ENCODE measurements at places on chromosomes 5 and 9.

DNA sequence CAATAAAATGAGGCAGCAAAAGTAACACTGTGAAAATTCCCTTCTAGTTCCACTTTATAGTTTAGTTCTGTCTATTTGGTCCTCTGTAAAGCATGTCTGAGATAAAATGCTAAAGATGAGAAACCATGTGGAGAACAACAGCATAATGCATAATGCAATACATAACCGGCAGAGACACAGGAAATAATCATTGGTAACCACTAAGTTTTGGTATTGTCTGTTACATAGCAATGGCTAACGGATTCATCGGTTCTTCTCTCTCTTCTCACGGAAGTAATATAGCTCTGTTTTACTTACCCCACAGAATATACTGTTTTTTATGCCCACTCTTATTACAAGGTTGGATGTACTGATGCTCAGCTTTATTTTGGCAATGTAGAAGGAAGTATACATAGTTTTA, 158.9 kb downstream of the FAM174A start:
- DNase-seq, result no peak

DNA sequence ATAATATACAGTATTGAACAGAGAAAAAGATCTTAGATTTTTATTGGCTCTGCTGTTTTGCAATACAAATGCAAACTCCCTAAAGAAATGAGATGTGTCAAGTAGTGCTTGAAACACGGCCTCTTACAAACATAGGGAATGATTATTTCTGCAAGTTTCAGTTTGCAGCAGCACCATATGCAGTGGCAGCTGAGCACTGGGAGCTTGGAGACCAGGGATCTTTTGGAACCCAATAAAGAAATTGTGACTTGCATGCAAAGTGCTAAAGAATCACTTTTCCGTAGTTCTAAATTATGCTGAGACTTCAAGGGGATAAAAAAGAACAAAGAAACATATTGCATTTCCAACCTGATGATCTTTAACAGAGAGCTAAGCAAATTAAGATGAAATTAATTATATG, 674.6 kb upstream of the ZNF608 start:
- no peak for DNase-seq

DNA sequence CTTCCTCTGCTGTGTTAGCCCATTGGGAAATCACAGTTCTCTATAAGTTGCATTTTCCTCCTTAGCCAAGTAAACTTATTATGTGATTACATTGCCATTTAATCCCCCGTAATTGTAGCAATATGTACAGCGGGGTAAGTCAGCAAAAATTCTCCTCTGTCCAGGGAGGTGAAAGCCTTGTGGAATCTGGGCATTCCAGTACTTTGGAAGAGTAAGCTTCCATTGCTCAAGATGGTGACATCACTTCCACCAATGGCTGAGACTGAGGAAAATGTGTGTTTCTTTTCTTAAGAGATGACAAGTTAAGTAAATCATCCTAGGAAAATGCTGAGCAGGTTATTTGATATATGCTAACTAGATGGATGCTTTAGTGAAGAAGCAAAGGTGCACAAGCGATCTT, 436.7 kb downstream of the CETN3 start:
- DNase-seq, result no peak

DNA sequence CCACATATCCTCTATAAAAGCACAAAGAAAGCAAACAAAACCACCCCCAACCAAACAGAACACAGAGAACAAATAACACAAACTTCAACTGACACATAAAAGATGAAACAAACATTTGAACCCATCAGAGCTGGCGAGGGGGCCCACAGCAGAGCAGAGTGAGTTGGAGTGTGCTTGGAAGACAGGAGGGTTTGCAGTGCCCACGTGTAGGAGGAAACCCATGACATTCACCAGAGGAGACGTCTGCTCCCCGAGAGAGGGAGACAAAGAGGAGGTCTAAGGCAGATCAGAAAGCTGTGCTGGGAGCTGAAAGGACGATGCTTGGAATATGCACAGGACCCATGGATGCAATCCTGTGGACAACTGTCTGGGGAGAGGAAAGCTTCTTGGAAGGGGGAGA, 27.0 kb downstream of the MRPL36 start:
- DNase-seq, result no peak

GRCh38 chr5:10902145-10902544, 141.1 kb upstream of the DAP start:
- no peak for DNase-seq

GRCh38 chr5:154146409-154146808, 44.1 kb upstream of the GALNT10 start:
- no peak for DNase-seq

GRCh38 chr5:61004448-61004847, 59.4 kb downstream of the NDUFAF2 start:
- no peak for DNase-seq

DNA sequence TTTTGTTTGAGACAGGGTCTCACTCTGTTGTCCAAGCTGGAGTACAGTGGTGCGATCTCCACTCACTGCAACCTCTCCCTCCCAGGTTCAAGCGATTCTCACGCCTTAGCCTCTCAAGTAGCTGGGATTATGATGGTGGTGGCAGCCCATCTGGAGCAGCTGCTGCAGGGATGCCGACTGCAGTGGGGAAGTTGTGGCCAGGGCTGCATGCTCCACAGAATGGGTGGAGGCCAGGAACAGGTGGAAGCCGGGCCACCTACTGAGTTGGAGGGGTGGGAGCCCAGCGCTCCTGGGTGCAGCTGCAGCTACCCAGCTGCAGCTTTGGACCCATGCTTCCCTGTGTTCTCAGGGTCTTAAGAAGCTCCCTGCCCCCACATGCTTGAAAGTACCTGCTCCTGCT, 99.7 kb downstream of the SCAI start:
- no peak for DNase-seq

GRCh38 chr5:179408611-179409010, 63.4 kb upstream of the ADAMTS2 start:
- no peak for DNase-seq

DNA sequence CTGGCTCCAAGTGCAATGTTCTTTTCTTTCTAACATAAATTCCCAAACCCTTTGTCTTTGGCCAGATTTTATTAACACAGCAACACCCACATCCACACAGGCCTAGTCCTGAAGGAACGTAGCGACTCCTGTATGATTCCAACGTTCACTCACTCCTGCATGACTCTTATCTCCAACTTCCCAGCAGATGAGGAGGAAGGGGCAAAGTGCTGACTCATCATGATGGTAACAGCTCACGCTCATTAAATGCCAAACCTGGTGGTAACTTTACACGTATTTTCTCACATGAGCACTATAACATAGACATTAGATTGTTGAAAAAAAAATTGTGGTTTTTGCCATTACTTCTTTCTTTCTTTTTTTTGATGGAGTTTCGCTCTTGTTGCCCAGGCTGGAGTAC, 1349.5 kb downstream of the EFNA5 start:
- no peak for DNase-seq

DNA sequence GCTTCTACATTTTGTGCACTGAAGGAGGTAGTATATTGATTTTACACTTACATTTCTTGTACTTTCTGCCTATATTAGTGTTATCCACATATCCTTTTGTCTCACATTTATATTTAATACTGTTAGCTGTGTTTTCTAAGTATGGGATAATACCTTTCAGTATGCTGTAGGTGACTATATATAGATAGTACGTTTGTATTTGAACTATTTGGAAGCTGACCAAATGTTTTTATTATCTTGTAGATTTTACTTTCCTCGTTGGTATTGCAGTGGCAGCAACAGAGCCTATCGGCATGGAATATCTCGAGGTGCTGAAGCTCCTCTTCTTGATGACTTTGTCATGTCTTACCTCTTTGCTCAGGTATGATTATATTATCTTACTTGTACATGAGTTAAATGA, 59.1 kb downstream of the JAK2 start:
- no peak for DNase-seq

DNA sequence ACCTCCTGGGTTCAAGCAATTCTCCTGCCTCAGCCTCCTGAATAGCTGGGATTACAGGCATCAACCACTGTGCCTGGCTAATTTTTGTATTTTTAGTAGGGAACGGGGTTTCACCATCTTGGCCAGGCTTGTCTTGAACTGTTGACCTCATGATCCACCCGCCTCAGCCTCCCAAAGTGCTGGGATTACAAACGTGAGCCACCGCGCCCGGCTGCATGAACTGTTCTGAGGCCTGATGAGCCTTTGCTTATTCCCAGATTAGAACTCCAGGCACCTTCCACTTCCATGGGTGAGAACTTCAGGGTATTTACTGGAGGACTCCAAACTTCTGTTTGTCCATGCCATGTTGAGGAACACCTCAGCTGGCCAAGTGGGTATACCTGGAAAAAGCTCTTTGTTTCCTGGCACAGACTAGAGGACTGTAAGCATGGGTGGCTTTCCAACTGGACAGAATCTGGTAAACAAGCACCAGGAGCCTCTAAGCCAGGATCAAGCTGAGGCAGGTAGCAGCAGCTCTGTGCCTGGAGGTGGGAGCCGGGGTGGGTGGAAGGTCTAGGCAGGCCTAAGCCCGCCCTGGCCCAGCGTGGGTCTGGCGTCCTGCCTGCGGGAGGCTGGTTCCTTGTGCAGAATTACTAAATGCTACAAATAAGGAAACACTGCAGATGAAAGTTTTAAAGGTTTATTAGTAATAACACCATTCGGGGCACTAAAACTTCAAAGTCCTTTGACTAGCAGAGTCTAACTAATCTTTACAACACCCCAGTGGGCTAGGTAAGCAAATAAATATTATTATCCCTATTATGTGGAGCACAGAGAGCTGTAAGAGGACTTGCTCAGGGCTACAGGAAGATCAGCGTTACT, 78.4 kb downstream of the SEMA5A start:
- no peak for DNase-seq

- DNase-seq, result no peak
These were observed 123.4 kb upstream of the IFNE start for GRCh38 chr9:21605489-21605931.

GRCh38 chr5:85010014-85010562, 625.4 kb upstream of the EDIL3 start:
- DNase-seq, result no peak

DNA sequence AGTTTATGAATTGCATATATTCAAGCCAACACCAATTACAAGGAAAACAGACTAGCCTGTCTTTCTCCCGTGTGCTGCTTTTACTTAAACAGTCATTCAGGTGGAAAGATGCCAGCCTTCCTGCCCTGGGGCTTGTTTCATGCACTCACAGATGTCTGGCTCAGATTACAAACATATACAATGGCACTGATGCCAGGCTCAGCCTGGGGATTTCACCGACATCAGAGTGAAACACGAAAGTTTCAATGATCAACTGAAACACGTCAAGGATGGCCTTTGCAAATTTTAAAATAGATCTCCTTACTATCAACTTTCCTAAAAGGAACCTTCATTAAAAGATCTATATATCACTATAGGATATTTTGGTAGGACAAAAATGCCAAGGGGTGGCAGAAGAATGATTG, 1576.5 kb downstream of the EFNA5 start:
- peak; percentile 67 for DNase-seq

GRCh38 chr5:61329550-61330128, 2.4 kb upstream of the ZSWIM6 start:
- DNase-seq, result no peak

- DNase-seq, result no peak
These were observed 3.2 kb upstream of the DBN1 start for GRCh38 chr5:177476531-177477233.

GRCh38 chr5:141512390-141512910, 23.6 kb downstream of the PCDHGC5 start:
- peak; percentile 26 for DNase-seq

GRCh38 chr9:16028548-16028947, 475.7 kb downstream of the CCDC171 start:
- no peak for DNase-seq

- no peak for DNase-seq
These were observed 18.5 kb upstream of the LAMC3 start for GRCh38 chr9:130990306-130990977.

DNA sequence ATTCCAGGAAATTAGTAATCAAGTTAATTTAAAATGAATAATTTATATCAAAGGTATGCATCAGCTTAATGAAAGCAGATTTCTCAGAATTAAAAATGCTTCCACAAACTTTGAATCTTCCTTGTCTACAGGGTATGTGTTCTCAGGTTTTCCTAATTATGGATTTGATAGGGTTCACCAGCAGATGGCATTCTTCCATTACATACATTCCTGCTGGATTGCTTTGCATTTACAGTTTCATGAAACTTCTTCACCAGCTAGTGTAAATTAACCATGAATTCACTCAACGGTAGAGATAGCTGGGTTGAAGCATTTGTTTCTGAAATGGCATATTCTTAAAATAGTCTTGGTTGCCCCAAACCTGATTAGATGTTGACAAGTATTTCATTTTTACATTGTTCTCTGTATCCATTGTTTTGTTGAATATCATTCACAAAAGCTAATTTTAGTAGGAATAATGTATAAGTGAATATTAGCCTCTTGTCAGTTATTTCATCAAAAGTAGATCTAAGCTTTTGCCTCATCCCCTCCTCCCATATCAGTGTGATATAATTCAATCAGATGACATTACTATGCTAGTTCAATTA, 68.7 kb upstream of the WDR41 start:
- no peak for DNase-seq

GRCh38 chr5:60960591-60960990, 15.6 kb downstream of the NDUFAF2 start:
- no peak for DNase-seq

- DNase-seq, result no peak
These were observed 39.9 kb downstream of the BICD2 start for GRCh38 chr9:92724528-92725265.

- no peak for DNase-seq
These were observed 142.9 kb downstream of the NFIB start for GRCh38 chr9:14170973-14171596.

DNA sequence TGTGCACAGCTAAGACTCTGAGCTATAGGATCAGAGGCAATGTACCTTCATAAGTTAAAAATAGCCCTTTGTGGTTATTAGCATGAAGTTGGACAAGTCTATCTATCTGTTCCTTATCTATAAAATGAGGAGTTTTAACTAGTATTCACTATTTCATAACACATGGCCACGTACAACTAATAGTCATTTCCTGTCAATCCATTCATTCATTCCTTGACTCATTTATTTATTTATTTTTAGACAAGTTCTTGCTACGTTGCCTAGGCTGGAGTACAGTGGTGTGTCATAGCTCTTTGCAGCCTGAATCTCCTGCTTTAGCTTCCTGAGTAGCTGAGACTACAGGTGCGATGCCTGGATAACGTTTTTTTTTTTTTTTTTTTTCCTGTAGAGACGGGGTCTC, 92.1 kb downstream of the NR3C1 start:
- DNase-seq, result no peak

DNA sequence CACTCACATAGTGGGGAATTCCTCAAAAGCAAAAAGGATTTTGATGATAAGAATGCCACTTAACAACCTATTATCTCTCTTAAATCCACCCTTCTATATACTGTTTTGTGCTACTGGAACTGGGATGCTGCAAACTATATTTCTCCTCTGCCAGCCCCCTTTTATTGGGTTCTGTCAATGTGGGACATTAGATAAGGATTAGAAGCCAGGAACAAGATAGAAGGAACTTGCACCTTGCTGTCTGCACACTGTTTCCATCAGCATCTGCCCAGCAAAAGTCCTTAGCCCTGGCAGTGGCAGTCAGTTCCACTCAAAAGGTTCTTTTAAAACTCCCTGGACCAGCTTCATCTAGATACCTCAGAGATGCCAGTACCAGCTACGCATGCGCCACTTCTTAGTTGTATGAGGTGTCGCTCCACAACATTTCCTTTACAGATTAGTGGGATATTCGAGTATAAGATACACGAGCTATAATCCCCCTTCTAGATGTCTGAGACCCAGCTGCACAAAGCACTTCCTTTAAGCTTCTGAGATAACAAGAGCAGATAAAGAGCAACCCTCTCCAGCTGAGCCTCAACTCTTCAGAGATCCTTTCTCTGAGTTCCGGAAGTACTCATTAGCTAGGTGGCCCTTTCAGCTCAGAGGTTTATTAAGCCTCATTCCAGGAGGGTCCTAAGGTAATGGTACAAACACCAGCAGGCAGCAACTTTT, 45.3 kb downstream of the CERT1 start:
- no peak for DNase-seq
